Endodermal cell (in vitro differentiated cells): ENCODE measurements at places on chromosomes 2 and 18.
A peak's percentile ranks its signal among the peaks of the same experiment; 100 is the strongest.

GRCh38 chr18:57854726-57855125 is 51.6 kb upstream of the ATP8B1 start:
- no peak for DNase-seq

DNA sequence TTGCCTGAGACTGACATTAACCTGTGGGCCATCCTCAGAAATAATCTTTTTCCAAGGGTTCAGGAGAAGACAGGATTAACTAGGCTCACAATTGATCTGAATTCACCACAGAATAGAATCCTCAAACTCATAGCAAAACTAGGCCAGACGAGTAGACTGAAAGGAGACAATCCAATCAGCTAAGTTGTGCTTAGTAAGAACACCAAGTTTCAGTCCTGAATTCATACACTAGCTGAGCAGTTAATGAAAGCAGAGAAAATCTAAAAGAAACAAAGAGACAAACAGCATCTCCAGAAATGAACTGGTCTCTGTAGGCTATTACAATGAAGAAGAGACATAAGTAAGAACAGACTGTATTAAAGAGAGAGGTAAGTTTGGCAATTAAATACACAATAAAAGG is 89.5 kb downstream of the GORASP2 start:
- no peak for DNase-seq

- no peak for DNase-seq
Observed at GRCh38 chr2:113088213-113088992, 20.6 kb downstream of the IL1F10 start.

- no peak for DNase-seq
Observed at GRCh38 chr2:181306785-181307184, 150.4 kb upstream of the ITGA4 start.

DNA sequence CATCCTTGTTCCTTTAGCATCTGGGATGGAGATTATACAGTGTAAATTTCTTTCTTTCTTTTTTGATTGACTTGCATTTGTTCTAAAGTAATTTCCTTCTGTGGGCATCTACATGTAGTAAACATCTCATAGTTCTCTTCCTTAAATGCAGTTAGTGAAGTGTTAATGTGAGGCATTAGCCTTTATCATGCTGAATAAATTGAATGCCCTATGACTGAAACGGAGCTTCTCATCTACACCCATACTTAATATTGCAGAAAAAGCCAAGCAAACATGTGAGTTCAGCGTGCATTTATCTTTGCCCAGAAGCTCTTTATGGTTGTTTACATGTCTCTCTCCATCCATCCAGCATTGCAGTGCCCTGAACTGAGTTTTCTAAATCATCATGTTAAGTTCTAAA is 58.3 kb downstream of the LYPD1 start:
- DNase-seq, result peak; percentile 26

- DNase-seq, result no peak
Observed at GRCh38 chr2:96505231-96505889, at the start of gene NEURL3. NEURL3 (minus strand) TSS chr2:96505357; CDS start chr2:96505286, 71 bp downstream.

DNA sequence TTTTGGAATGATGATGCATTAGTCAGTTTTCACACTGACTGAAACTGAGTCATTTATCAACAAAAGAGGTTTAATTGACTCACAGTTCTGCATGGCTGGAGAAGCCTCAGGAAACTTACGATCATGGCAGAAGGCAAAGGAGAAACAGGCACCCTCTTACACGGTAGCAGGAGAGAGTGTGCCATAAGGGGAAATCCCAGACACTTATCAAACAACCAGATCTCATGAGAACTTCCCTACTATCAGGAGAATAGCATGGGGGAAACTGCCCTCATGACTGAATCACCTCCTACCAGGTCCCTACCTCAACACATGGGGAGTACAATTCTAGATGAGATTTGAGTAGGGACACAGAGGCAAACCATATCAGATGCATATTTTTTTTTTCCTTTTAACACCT is 504.5 kb upstream of the VRK2 start:
- no peak for DNase-seq

GRCh38 chr18:56152551-56153310 is 485.7 kb downstream of the TXNL1 start:
- no peak for DNase-seq
